ENCODE measurements at places on chromosomes 7 and 10. TPM values are rescaled to one million over a fixed set of nuclear protein-coding genes. Genes with fewer than 3 reads are reported as not detected.

Gene LLCFC1
- not detected for total RNA-seq

Gene SPDYE6
- not detected for total RNA-seq

Gene HDAC9
- total RNA-seq, result 29.8 TPM

Gene CPN1
- total RNA-seq, result not detected

Gene TMEM248
- total RNA-seq, result 110 TPM

Gene CTAGE4
- total RNA-seq, result 1.0 TPM

Gene CALML5
- total RNA-seq, result not detected

Gene RSU1
- 86.3 TPM for total RNA-seq

Gene PFKP
- total RNA-seq, result 84.8 TPM

Gene BAG3
- total RNA-seq, result 15.7 TPM

Gene UPK3B
- total RNA-seq, result 0.54 TPM

Gene VAX1
- not detected for total RNA-seq

Gene MYL7
- total RNA-seq, result not detected
